ENCODE measurements at places on chromosomes 7 and 10. TPM values are rescaled to one million over a fixed set of nuclear protein-coding genes. Genes with fewer than 3 reads are reported as not detected.

Gene TMEM213
- polyA plus RNA-seq = not detected

Gene CUBN
- 0.07 TPM for polyA plus RNA-seq

Gene PROSER2
- polyA plus RNA-seq = 0.63 TPM

Gene ATG9B
- polyA plus RNA-seq = 0.18 TPM

Gene OR13A1
- not detected for polyA plus RNA-seq

Gene AKR1C2
- polyA plus RNA-seq = 124 TPM

Gene PRPS1L1
- not detected for polyA plus RNA-seq

Gene HTR7
- polyA plus RNA-seq = 0.39 TPM

Gene AUTS2
- polyA plus RNA-seq = 12.2 TPM

Gene MRLN
- polyA plus RNA-seq = 738 TPM

Gene NOD1
- 1.7 TPM for polyA plus RNA-seq

Gene BUB3
- 49.1 TPM for polyA plus RNA-seq

Gene TAS2R3
- not detected for polyA plus RNA-seq

Gene GBX1
- 0.93 TPM for polyA plus RNA-seq

Gene KCNMA1
- 41.9 TPM for polyA plus RNA-seq

Gene HMX3
- not detected for polyA plus RNA-seq

Gene INA
- polyA plus RNA-seq = 0.08 TPM

Gene NEUROD6
- not detected for polyA plus RNA-seq

Gene GPER1
- polyA plus RNA-seq = 0.90 TPM

Gene UPP1
- polyA plus RNA-seq = 250 TPM

Gene PDK4
- polyA plus RNA-seq = 174 TPM

Gene MDFIC
- 2.7 TPM for polyA plus RNA-seq

Gene GHRHR
- polyA plus RNA-seq = 0.16 TPM

Gene FAM200A
- 12.4 TPM for polyA plus RNA-seq

Gene SLC29A3
- polyA plus RNA-seq = 0.75 TPM

Gene AMZ1
- polyA plus RNA-seq = 0.03 TPM

Gene PI4K2A
- polyA plus RNA-seq = 8.9 TPM

Gene KEL
- polyA plus RNA-seq = 0.01 TPM

Gene IRF5
- polyA plus RNA-seq = 0.80 TPM

Gene RNF32
- polyA plus RNA-seq = 0.18 TPM

Gene TMEM139
- polyA plus RNA-seq = 0.04 TPM

Gene DYNC1I1
- polyA plus RNA-seq = 6.8 TPM

Gene C10orf67
- polyA plus RNA-seq = 0.06 TPM

Gene CTNNA3
- 0.85 TPM for polyA plus RNA-seq

Gene PAPOLB
- polyA plus RNA-seq = not detected

Gene VSIR
- polyA plus RNA-seq = 21.8 TPM

Gene ZDHHC16
- polyA plus RNA-seq = 24.6 TPM

Gene ADAMTS14
- polyA plus RNA-seq = 0.18 TPM

All from psoas muscle (tissue), 8 donors.